ENCODE measurements at places on chromosomes 4 and X. TPM values are rescaled to one million over a fixed set of nuclear protein-coding genes. Genes with fewer than 3 reads are reported as not detected.

The ART3 gene
- not detected for total RNA-seq

The APBB2 gene
- 271 TPM for total RNA-seq

The VSIG1 gene
- total RNA-seq, result 2.4 TPM

The USP17L30 gene
- total RNA-seq, result not detected

The SFRP2 gene
- total RNA-seq, result not detected

The HERC6 gene
- total RNA-seq, result 4.7 TPM

The STK32B gene
- total RNA-seq, result 21.3 TPM

The FAT4 gene
- 67.8 TPM for total RNA-seq

The NSG1 gene
- 30.6 TPM for total RNA-seq

The TMEM35A gene
- 5.3 TPM for total RNA-seq

The JAKMIP1 gene
- total RNA-seq, result not detected

The FAM236A gene
- not detected for total RNA-seq

The RRH gene
- 0.22 TPM for total RNA-seq

The TBC1D25 gene
- 7.2 TPM for total RNA-seq

The BTK gene
- 0.14 TPM for total RNA-seq

The MAGEA2 gene
- total RNA-seq, result not detected

The MAGEB2 gene
- total RNA-seq, result not detected

The SGMS2 gene
- 98.2 TPM for total RNA-seq

The CISD2 gene
- total RNA-seq, result 30.2 TPM

The KLB gene
- under 0.01 TPM for total RNA-seq

The BEX1 gene
- 0.27 TPM for total RNA-seq

The SPANXA2 gene
- not detected for total RNA-seq

The PALLD gene
- 10.1 TPM for total RNA-seq

The PAK3 gene
- total RNA-seq, result 1.1 TPM

The ITM2A gene
- 40.1 TPM for total RNA-seq

The DUX4 gene
- total RNA-seq, result not detected

The TCEAL2 gene
- total RNA-seq, result not detected

The ADH7 gene
- not detected for total RNA-seq

The FRAS1 gene
- 7.7 TPM for total RNA-seq

The DSPP gene
- total RNA-seq, result not detected

The FAM236C gene
- total RNA-seq, result not detected

The SLITRK4 gene
- 64.4 TPM for total RNA-seq

The ARHGAP36 gene
- total RNA-seq, result under 0.01 TPM

The IL3RA gene
- 10.1 TPM for total RNA-seq

The GAGE13 gene
- total RNA-seq, result not detected

The TMEM154 gene
- total RNA-seq, result 20.7 TPM

The RASGEF1B gene
- total RNA-seq, result 0.13 TPM

The ZNF330 gene
- total RNA-seq, result 31.1 TPM

The CXCR3 gene
- total RNA-seq, result not detected

The HS3ST1 gene
- 2.9 TPM for total RNA-seq

The PCGF3 gene
- total RNA-seq, result 54.7 TPM

The SLC49A3 gene
- total RNA-seq, result 2.4 TPM

The SMARCA1 gene
- 18.4 TPM for total RNA-seq

The UGT2B11 gene
- not detected for total RNA-seq

The GATA1 gene
- not detected for total RNA-seq

The GRPR gene
- 0.14 TPM for total RNA-seq

The USP26 gene
- not detected for total RNA-seq

The RAB41 gene
- not detected for total RNA-seq

The HOPX gene
- total RNA-seq, result 19.6 TPM

The SOX3 gene
- total RNA-seq, result not detected

The ARMCX4 gene
- 6.8 TPM for total RNA-seq

Measured in thoracic aorta endothelial cell (primary cell).